ENCODE measurements at places on chromosomes 5 and 9.

- no peak for DNase-seq
Observed at GRCh38 chr9:35102465-35102768, 514 bp downstream of the STOML2 start.

- DNase-seq, result no peak
Observed at GRCh38 chr5:138264183-138264582, 10.2 kb downstream of the GFRA3 start.

DNA sequence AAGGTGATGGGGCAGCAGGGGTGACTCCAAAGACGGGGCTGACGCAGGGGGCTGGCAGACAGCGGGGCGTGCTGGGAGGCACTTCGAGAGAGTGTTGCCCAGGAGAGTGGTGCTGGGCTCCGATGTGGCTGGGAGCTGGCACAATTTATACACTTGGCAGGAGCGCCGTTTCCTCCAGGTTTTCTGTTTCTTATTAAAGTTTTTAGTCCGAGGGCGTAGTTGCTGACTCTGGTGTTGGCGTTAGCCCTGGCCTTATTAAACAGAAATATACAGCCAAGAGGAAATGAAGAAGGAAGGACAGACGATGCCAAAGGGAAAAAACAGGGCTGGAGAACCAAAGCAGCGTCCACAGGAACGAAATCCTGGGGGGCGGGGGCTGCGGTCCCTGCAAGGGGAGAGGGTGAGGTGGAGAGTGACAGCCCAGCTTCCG lies 139.6 kb upstream of the PHYKPL start:
- DNase-seq, result no peak

- no peak for DNase-seq
Observed at GRCh38 chr5:41721516-41721915, 148.7 kb downstream of the OXCT1 start.

- no peak for DNase-seq
Observed at GRCh38 chr9:4090491-4090890, 209.4 kb downstream of the GLIS3 start.

DNA sequence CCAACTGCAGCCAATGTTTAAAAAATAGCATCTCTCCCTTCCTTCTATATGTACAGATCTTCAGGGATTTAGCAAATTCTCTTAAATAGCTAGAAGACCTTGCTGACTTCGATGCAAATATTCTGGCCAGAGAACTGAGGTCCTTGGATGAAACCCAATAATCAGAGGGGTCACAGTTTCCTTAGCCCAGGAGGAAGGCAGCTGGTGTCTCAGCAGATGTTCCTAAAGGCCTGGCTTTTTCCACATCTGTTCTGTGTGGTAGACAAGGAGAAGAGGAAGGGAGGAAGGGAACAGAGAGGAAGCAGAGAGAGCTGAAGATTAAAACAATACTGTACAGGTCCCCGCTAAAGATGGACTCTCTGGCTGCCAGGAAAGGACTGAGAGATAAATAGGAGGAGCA lies 33.1 kb downstream of the BOD1 start:
- no peak for DNase-seq

DNA sequence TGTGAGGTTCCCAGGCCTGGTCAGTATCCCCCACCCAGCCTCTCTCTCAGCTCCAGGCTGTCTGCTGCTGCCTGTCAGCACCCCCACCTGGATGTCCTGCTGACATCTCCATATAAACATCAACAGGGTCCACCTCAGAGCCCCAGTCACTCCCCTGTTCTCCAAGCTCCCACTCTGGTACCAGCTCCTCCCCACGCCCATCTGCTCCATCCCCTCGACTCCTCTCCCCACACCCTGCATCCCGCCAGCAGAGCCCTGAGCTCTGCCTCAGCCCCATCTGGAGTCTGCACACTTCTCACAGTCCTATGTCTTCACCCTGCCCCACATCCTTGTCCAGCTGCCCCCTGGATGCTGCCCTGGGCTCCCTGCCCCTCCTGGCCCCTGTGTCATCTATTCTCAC lies 67.7 kb upstream of the LRRTM2 start:
- no peak for DNase-seq

Data from CD4-positive, alpha-beta T cell (primary cell).